NCI-H2029 treated with DMSO at 0.1 percent for 48 hours (cell line): ENCODE measurements at places on chromosomes 11 and 22.

- DNase-seq: no peak
Measured at GRCh38 chr11:27551127-27551526, 44.6 kb upstream of the LIN7C start.

DNA sequence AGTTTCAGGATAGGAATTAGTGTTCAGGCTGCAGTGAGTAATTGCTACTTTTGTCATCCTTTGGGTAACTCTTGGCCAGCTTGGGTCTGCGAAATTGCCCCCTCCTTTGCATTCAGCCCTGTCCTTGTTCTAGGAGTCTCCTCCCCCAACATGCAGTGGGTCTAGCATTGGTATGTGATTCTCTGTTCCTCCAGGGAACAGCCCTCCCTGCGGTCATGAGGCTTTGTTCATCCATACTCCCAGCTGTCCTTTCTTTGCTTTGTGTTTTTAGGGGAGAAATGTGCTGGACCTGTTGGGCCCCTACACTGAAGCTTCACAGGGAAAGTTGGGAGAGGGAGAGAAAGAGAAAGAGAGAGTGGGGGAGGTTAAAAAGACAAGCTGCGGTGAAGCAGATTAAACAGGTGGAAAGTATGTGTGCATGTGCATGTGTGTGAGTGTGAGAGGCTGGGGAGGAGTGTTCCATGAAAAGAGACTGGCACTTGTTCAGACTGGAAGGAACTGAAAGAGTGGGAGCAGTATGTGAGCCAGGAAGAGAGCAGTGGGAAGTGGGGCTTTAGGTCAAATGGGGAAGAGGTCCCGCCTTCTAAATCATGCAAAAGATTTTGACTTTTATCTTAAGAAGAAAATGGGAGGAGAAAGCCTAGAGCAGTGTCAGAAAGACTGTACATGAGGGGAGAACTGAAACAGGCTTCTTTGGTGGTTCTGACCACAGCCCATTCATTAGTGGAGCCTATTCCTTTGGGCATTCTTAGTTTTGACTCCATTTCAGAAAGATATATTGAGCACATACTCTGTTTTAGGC lies 17.9 kb upstream of the SESN3 start:
- DNase-seq: no peak

GRCh38 chr22:23742505-23743264 lies 8.2 kb downstream of the ZNF70 start:
- no peak for DNase-seq

DNA sequence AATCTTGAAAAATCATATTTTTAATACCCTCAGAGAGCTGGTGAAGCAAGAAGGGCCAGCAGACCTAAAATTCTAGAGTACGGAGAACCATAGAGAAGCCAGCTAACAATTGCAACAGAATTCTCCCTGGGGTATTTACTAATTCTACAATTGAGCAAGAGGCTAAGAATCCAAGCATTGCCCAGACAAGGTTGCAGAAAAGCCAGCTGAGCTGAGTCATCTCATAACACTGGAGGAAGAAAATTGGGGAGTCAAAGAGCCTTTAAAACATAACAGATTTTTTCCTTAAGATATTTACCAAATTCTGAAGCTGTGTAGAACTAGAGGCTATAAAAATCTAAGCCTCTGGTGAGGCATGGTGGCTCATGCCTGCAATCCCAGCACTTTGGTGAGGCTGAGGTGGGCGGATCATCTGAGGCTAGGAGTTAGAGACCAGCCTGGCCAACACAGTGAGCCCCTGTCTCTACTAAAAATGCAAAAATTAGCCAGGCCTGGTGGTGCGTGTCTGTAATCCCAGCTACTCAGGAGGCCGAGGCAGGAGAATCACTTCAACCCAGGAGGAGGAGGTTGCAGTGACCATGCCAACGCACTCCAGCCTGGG lies 13.6 kb upstream of the TMEM216 start:
- DNase-seq: no peak

DNA sequence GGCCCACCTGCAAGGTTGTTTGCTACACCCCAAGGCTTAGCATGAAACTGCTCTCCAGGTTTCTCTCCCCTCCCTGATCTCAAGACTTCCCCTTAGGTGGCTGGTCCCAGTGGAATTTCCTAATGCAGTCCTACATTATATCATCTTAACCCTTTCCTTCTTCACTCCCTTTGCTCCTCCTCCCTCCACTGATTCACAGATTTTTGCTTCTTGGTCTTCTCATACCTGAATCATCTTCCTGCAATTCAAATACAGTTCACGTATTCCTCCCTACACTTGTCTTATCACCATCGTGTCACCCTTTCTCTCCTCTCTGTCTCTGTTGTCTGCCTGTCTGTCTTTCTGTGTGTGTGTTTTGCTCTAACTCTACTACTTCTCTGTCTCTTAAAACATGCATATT lies 17.0 kb downstream of the MMP10 start:
- no peak for DNase-seq

- DNase-seq: no peak
Measured at GRCh38 chr22:17322511-17322910, 46.7 kb upstream of the CECR2 start.

DNA sequence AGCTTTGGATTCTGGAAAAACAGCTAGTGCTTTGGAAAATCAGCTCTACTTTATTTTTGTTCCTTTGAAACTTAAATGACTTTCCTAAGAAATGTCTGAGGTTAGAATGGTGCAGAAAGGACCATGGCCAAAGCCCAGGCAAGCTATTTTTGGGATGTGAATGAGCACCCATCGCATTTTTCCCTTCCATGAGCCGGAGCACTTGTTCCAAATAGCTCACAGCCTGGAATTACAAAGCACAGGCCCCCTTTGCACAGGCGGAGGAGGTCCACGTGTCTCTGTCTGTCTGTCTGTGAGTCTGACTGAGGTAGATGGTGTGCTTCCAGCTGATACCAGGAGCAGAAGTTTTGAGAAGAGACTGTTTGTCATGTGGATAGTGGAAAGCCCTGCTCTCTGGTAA lies 50.7 kb downstream of the MICAL2 start:
- no peak for DNase-seq

DNA sequence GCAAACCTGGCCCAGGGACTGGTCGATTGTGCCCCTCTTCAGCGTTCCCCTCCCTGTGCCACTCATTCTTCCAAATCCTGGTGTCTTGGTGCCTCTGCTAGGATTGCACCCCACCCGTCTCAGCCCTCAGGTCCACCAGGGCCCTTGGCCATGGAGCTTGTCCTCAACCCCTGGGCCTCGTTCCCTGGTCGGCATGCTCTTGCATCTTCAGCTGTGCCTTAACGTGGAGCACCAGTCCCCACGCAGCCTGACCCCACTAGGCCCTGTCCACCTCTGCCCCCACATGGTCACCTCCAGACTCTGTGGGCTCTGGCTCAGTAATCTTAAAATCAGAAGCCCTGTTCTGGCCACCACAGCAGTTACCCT lies 61.1 kb downstream of the OSBP2 start:
- DNase-seq: no peak

DNA sequence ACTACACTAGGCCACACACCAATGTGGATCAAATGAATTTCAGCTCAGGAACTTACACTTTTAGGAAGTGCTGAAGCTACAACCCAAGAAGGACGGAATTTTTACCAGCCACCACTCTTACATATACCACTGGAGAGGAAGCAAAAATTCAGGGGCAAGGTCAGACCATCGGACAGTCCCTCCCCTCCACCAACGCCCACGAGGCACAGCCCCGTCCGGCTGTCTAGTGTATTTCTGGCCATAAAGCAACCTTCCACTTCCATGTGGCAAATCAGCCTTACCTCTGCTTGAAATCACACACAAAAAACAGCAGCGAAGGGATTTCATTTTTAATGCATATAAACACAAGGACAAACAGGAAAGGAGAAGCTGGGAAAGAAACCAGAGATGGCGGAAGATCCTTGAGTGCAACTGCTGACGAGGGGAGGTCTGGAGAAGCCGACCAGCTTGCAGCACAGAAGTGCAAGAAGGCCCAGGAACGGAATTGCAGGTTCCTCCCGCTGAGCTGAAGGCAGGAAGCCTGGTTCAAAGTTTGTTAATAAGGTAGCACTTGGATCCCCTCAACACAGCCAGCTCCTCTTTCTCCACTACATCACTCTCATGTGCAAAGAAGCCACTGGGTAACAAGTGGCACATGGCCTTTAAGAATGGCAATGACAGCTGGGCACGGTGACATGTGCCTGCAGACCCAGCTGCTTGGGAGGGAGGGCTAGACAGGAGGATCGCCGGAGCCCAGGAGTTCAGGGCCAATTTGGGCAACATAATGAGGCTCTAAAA lies 71.5 kb downstream of the SHANK2 start:
- no peak for DNase-seq

DNA sequence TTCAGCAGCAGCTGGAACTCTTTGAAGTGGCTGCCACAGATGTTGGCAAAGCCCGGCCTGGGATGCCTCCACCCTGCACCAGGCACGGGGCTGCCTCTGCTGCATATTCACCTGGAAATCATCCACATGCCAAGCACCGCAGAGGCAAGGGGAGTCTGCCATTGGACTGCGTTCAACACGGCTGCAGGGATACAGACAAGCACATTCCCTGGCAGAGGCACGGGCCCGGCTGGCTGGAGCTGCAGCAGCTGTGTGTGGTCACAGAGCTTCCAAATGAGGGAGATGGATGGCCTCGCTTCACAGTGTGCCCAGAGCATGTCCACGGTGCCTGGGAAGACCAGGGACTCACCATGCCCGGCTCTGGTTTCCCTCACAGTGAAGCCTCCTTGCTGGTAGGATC lies 1378.9 kb downstream of the TBC1D22A start:
- DNase-seq: peak; percentile 41

GRCh38 chr11:134943544-134943943 lies 531.5 kb upstream of the B3GAT1 start:
- DNase-seq: no peak

DNA sequence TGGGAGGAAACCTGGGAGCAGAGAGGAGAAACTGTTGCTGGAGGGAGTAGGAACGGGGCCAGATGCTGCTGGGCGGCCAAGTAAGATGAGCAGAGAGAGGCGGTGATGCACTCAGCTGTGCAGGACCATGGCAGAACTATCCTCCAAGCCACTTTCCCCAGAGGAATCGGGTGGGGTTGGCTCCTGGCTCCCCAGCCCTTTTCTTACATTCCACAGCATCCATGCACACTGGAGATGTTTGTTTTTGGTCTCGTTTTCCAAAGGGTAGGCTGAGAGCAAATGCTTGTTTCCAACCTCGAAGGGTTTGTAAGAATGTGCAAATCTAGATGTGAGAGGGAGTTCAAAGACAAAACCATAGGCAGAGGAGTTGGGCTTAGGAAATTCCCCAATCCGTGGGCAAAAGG lies 73.2 kb downstream of the DBX1 start:
- no peak for DNase-seq

DNA sequence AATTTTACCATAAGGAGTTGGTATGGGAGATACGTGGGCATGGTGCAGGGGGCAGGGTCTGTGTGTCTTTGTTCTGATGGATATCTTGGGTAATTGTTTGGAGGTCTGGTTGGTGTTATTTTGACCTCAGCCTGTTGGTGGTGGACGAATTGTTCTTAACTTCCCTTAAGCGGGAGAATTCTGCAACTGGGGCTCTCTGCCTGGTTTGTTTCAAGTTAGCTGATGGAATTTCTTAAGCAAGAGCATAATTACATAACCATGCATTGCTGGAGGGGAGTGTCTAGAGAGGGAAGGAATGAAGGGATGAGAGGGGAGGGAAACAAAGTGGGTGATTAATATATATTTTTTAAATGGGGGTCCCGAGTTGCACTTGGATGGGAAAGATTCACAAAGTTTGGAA lies 908.5 kb upstream of the RAG2 start:
- DNase-seq: no peak

GRCh38 chr11:72904016-72904415 lies 89.8 kb downstream of the ATG16L2 start:
- no peak for DNase-seq

DNA sequence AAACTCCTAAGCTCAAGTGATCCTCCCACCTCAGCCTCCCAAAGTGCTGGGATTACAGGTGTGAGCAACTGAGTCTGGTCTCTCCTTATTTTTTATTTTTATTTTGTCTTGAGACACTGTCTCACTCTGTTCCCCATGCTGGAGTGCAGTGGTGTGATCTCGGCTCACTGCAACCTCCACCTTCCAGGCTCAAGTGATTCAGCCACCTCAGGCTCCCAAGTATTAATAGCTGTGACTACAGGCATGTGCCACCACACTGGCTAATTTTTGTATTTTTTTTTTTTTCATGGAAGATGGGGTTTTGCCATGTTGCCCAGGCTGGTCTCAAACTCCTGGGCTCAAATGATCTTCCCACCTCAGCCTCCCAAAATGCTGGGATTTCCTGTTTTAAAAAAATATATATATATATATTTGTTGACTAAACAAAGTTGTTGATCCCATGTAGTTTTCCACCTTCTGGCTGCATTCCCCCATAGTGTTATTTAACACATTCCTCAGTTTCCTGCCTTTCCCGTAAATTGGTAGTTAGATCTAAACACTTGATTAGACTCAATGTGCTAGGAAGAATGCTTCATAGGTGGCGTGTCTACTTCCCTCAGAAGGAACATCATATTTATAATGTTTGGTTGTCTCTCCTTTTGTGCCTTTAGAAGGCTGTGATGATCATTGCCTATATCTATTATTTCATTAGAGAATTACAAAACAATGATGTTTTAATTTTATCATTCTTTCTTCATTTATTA lies 38.8 kb downstream of the LRRC32 start:
- DNase-seq: no peak

DNA sequence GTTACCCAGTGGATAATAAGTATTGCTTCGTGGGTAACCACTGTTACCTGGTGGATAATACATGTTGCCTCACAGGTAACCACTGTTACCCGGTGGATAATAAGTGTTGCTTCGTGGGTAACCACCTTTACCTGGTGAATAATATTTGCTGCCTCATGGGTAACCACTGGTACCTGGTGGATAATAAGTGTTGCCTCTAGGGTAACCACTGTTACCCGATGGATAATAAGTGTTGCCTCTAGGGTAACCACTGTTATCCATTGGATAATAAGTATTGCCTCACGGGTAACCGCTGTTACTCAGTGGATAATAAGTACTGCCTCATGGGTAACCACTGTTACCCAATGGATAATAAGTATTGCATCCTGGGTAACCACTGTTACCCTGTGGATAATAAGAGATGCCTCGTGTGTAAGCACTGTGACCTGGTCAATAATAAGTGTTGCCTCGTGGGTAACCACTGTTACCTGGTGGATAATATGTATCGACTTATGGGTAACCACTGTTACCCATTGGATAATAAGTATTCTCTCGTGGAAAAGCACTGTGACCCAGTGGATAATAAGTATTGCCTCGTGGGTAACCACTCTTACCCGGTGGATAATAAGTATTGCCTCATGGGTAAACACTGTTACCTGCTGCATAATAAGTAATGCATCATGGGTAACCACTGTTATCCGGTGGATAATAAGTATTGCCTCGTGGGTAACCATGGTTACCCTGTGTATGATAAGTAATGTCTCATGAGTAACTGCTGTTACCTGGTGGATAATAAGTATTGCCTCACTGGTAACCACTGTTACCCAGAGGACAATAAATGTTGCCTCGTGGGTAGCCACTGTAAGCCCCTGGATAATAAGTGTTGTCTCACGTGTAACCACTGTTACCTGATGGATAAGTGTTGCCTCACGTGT lies 20.1 kb upstream of the NXPE4 start:
- DNase-seq: no peak

- DNase-seq: peak; percentile 24
Measured at GRCh38 chr22:38927033-38927781, 30.2 kb upstream of the APOBEC3A start.
